ENCODE measurements at places on chromosomes 4 and X.

- DNase-seq = no peak
Observed at GRCh38 chr4:6561173-6561516, 13.8 kb upstream of the MAN2B2 start.

GRCh38 chr4:61841714-61842113, 641.6 kb downstream of the ADGRL3 start:
- no peak for DNase-seq

DNA sequence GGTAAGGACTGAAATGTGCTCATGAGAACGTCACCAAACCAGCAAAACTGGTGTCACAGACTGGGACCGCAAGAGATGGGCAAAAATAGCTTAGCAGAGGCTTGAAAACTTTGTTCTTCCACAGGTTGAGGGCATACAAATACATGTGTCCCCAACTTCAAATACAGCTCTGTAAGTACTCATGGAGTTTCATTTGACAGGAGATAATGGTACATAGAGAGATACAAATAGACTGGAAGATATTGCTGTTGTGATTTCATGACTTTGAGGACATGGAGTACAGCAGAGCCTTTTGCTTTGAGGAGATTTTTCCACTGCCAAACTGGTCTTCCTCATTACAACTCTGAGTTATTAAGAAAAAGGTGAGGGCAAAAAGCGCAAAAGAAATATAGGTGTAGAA, 70.7 kb downstream of the STX18 start:
- DNase-seq = no peak

DNA sequence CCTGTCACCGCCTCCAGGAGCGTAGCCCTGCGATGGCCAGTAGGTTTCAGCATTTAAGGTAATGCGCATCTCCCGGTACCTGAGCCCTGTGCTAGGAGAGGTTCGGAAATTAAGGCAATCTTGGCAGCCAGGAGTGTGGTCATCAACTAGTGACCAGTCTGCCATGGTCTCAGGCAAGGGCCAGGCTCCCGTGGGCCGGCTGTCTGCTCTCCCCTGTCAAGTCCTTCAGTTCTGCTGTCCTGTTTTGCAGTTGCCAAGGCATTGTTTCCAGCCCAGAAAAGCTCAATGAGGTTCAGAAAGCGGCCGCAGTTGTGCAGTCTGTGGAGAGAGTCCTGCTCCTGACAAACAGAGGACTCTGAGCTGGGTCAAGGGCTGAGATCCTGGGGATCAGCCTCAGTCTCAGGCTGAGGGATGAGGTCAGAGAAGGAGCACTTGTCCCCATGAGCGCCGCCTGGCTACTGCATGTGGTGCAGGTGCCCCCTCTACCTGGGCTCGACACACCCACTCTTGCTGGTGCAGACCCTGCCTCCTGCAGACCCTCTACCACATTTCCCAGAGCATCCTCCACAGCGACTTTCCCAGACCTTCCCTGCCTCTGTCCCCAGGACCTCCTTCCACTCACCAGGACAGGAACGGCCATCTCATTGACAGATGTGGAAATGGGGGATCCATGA, 53.4 kb upstream of the PSAPL1 start:
- no peak for DNase-seq

DNA sequence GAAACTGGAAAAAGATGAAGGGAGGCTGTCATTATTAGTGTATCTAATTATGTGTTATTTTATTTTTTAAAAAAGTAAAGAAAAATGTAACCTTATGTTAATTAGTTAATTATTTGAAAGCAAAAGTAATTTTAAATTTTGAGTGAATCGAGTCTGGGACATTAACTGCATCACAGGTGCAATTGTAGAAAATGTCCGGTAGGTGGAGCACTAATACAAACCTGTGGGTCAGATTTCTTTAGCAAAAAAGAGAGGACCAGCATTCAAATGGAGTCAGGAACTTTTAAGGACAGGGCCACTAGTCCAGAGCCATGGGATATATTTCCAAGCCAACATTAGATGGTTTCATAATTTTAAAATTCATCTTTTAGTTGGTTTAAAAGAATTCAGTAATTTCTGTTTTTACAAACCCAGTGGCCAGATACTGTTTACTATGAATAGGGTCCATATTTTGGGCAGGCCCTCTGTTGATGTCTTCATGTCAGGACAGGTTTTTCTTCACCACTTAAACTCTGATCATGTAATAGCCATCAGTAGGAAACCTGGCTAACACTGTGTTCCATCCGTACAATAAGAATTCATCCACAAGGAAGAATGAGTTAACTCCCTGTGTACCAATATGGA, 27.2 kb downstream of the BST1 start:
- DNase-seq = peak; percentile 6

DNA sequence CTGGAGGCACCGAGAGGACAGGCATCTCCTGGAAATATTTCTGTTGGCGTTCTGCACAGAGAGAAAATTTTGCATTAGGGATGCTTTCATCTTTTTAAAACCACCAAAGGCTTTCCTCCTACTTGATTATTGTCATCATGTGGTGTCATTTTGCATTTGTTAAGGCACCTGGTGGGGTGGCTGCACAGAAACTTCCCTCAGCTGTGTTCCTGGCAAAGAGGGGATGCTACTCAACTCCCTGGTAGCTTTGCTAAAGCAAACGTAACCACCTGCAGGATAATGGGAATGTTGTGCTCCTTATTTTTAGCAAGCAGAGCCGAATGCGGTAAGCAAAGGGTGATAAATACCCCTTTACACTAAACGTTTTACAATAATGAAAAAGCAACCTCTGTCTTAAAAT, 229.8 kb downstream of the STIM2 start:
- DNase-seq = no peak

DNA sequence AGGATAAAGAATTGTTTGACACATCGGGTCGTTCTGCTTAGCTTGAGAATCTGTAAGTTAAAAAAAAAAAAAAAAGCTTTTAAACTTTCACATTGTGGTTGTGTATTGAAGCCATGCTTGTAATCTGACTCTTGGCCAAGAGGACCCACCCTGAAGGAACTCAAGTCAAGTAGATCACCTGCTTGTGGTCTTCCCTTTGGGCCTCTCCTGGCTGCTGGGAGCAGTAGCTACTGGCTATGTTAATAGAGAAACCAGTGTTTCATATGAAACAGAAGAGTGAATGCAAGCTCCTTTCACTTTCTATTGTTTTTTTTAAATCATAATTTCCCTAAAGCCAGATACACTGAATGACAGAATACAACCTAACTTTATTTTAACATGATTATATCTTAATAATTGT, 402.4 kb upstream of the NDST4 start:
- no peak for DNase-seq

DNA sequence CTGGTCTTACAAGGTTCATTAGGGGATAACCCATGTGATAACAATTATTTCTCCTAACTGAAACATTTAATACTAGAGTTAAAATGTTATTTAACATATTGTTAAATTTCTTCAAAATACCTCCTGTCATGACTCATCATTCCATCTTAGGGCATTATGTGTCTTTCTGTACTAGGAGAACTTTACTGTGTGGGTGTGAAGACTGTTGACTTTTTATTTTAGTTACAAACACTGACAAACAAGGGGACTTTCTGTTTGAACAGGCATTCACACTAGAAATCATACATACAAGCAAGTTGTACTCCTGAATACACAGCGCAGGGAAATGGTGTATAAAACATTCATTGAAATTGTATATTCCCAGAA, 175.9 kb downstream of the FBXW7 start:
- DNase-seq = no peak

DNA sequence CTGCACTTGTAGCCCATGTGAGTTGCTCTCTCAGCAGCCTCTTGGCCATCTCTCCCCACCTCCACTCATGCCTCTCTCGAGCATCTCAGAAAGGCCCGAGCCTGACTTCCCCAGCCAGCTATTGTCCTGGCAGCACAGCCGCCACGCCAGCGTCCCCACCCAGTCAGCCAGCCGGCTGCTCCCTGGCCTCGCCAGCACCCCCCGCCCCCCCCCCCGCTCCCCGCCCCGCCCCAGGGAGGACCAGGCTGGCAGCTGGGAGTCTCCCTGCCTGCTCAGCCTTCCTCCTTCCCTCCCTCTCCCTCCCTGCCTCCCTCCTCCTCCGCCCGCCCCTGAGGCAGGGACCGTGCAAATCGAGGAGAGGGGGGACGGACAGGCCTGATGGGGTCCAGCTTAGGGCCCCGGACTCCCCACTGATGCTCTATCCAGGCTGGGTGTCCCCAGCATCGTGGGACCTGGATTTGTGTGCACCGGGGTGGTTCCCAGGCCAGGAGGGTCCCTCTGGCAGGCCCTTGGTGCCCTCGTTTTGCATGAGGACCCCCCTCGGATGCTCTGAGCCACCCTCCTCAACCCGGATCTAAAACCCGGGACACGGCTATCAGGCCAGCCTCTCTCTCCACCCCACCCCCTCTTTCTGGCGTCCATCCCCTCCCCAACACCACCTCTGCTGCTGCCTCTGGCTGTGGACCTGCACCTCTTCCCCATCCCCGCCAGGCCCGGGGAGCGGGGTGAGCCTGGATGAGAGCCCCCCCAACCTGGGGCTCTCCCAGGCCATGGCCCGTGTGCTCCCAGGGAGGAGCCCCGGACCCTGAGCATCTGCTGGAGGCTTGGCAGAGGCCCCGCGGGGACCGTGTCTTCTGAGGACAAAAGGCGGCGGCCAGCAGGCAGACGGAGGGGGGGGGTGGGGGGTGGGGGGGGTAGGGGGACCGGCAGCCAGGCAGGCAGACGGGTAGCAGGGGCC, at the start of gene GPR173:
GPR173 (plus strand) TSS at position 621 of the 958 bp plus-strand sequence. CDS start 27,833 bp downstream, outside the sequence.
- DNase-seq = no peak

- no peak for DNase-seq
Observed at GRCh38 chr4:70984589-70984988, 8.9 kb upstream of the DCK start.

- no peak for DNase-seq
Observed at GRCh38 chrX:46575586-46575985, 2.0 kb downstream of the CHST7 start.

- no peak for DNase-seq
Observed at GRCh38 chr4:39715788-39716187, 17.9 kb downstream of the UBE2K start.

- DNase-seq = no peak
Observed at GRCh38 chr4:71241501-71242288, 97.1 kb upstream of the SLC4A4 start.

- DNase-seq = no peak
Observed at GRCh38 chr4:25567253-25567652, 88.4 kb upstream of the SLC34A2 start.

Data from SW 1271 (cell line).